ENCODE measurements at places on chromosomes 7 and 10.

GRCh38 chr10:4851846-4852245, 25.8 kb downstream of the AKR1E2 start:
- no peak for DNase-seq

- no peak for DNase-seq
These were observed 232.7 kb upstream of the TAC1 start for GRCh38 chr7:97499204-97499603.

- DNase-seq, result no peak
These were observed 336.9 kb downstream of the ADARB2 start for GRCh38 chr10:1400101-1401070.

DNA sequence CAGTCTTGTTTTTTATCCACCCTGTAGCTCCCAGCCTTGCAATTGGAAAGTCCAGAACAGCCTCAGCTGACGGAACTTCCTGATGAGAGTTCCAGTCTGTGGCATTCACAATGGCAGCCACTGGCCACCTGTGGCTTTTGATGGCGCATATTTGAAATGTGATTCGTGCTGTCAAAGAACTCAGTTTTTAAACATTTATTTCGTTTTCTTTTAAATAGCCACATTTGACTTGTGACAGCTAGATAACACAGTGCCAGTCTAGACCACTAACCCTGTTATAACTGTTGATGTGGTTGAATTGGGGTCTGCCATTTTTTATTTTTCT, 97.3 kb downstream of the INPP5A start:
- no peak for DNase-seq

DNA sequence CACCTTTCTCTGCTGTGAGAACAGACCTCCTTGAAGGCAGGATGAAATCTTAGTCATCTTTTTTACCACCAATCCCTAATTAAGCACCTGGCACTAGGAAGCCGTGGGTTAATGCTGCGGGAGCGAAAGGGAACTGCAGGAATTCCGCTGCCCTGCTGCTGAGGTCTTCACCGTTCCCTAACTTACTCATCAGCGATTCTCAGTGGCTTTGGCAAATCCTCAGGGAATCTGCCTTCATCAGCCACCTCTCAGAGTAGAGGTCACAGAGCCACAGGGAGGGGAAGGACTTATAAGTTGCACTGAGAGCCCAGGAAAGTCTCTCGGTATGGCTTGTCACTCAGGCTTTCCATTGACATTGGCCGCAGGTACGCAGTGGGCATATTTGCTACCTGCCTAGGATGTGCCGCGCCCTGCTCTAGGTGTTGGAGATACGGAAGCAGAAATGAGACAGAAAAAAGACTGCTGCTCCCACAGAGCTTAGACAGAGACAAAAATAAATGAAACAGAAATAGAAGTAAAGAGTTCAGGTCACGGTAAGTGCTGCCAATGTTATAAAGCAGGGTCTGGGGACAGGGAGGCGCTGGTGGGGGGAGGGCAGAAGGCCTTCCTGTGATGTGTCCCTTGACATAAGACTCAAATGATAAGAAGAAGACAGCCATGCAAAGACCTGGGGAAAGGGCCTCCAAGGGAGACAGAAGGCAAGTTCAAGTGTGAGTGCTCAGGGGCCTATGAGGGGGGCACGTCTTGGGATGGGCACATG, 72.6 kb upstream of the OPALIN start:
- no peak for DNase-seq

All from SIG-M5 (cell line).